ENCODE measurements at places on chromosomes 5 and 9.

DNA sequence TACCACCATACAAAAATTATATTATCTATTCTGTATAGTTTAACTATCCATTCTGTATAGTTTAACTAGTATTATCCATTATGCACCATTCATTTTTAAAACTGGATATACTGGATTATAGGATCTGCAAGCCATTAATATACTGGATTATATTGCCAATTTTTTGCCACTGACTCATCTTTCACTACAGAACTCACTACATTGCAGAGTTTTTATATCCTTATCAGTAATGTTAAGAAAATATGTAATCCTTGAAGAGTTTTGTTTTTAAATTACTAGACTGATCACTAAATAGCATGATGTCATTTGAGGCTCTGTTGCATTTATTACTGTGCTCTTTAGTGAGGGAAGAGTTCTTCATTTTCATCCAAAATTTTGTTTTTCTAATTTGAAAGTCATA is 109.8 kb upstream of the SNX2 start:
- DNase-seq = no peak

DNA sequence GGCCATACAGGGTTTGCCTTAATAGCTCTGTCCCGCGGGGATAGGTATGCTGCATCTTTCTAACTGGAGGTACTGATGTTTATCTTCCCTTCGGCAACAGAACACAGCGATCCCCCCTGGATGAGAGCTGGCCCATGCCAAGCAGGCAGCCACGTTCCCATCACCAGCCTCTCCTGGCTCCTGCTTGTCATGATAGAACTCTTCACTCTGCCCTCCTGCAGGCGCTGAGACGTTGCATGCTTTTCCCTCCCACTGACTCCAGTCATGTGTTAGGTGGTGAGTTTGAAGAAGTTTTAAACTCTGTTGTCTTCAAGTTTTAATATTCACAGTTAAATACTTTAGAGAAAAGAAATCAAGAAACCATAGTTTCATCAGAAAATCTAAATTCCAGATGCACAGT is 60.0 kb downstream of the MED27 start:
- no peak for DNase-seq

- DNase-seq = no peak
Observed at GRCh38 chr9:14650596-14650995, 42.6 kb downstream of the ZDHHC21 start.

DNA sequence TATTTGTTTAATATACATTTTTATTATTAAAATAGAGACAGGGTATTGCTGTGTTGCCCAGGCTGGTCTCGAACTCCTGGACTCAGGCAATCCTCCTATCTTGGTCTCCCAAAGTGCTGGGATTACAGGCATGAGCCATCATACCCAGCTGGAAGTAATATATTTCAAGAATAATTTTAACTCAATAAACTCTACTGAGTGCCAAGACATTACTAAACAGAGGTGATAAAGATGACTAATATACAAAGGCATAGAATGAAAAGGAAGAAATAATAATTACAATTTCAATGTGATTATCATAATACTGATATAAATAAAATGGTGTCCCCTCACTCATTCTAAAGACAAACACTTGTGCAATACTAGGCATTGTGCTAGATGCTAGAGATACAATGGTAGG is 13.9 kb downstream of the GOLPH3 start:
- DNase-seq = no peak

DNA sequence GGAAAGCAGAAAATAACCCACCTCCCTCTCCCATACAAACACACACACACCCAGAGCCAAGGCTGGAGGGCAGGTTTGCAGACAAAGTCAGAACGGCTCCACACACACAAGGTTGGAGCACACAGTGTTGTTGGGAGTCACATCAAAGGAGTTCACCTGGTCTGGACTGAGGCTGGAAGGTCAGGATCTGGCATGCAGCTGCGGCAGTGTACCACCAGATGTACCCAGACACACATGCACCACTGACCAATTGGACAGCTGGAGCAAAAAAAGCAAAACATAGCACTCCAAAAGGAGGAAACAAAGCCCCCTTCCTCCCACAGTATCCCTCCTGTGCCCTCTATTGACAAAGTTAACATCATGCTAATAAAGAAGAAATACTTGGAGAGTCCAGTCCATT is 94.6 kb upstream of the KIF2A start:
- no peak for DNase-seq

DNA sequence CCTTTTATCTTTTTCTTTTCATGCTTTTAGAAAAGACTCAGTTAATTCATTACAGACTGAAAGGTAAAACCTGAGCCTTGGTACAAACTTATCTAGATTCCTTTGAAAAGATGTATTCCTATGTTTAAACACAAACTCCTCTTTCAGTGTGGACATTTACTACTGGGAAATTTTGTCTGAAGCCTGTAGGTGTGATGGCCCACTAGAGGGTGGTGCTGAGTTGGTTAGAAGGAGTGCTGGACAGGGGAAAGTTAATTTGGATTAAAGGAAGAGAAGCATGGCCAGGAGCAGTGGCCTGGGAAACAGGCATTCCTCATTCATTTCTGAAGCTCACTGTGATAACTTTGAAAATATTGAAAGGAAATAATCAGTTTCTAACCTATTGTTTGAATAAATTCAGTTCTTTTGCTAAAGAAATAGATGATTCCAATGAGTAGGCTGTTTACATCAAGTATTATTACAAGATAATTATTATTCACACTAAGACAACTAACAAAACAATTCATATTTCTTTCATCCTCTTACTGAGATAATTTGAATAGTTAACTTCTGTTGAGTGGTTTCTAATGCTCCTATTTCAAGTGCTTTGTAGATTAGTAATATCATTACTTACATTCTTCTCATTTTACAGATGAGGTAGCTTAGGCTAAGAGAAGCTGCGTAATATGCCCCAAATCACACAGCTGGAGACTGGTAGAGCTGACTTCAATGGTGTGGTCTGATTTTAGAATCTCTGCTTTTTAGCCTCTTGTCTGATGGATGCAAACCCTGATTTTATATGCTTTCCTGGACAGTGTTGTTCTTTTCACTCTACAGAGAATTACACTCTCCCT is 150.9 kb downstream of the ADGRV1 start:
- no peak for DNase-seq

DNA sequence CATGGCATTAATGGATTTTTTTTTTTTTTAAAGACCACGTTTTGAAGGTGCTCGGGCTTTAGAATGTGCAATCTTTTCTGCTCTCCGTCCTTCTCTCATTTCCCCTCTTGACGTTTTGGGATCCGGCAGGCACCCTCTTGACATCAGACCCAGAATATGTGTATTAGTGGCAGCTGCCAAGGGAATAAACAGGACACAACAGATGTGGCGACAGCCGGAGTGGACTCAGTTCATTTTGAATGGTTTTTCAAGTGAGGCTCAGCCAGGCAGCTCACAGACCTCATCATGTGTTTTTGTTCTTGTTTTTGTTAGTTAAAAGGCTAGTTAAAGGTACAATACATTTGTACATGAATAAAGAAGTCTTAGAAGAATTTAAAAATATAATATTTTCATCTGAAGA is 365.0 kb upstream of the SEMA6A start:
- no peak for DNase-seq

GRCh38 chr9:126391713-126392661 is 65.4 kb downstream of the MVB12B start:
- no peak for DNase-seq

DNA sequence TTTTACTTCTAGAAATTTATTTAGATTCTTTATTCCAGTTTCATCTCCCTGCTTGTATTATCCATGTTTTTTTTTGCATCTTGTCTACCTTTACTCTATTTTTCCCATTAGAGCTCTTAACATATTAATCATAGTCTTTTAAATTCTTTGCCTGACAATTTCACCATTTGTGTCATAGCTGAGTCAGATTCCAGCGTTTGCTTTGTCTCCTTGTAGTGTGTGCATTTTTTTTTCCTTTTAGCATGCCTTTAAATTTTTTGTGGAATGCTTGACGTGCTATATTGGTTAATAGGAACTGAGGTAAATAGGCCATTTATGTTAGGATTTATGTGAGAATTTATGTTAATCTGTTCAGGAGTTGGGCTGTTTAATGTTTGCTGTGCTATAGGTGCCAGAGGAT is 41.8 kb upstream of the NFIL3 start:
- no peak for DNase-seq

DNA sequence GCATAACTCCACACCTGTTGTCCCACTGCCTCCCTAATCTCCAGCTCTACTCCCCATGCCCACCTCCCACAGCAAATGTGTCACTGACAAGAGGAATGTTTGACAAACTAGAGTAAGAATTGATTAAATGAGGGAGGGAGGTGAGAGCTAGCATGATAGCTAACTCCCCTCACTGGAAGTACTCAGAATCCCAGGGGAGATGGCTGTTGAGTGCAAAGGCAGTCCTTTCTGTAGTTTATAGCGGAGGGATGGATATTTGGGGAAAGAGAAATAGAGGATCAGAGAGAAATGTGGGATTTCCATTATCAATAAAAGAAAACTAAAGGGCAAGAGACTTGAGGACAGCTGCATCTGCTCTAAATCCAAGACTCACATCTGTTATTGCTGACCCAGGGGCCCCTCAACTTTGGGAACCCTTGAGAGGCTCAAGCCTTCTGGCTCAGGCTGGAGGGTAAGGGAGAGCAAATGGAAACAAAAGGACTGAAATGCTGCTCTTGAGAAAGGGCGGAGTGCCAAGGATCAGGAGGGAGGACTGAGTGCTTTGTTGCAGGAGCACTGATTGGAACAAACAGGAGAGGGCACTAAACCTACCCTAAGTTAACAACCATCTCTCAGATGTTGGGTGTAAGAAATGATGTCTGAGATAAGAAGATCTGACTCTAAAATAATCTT is 372.1 kb downstream of the NTRK2 start:
- no peak for DNase-seq

GRCh38 chr5:60141119-60141518 is 247.6 kb upstream of the PDE4D start:
- no peak for DNase-seq

GRCh38 chr5:75055727-75056144 is 3.4 kb upstream of the GCNT4 start:
- DNase-seq = no peak

DNA sequence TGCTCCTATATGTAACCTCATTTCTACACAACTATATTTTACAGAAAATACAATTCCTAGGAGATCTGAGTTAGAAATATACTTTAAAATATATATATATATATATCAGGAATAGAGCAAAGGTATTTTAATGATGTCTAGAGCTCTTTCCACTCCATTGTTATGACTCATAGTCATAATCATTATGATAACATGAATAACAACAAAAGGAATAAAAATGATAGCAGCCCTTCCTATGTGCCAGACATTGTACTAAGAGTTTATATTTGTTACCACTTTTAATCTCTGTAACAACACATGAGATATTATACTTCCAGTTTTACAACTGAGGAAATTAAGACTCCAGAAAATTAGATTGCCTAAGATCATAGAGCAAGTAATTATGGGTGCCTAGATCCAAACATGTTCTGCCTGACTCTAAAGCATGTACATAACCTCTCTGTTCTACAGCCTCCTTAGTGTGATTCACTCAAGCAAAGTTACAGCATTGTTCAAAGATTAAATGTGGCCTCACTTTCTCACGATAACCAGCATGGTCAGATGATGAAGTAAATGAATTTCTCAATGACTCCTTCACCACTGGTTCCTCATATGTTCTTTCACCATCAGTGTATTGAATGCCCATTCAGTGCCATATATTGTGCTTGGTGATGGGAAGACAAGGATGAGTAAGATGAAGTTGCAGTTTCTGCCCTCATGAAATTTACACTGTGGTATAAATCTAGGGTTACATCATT is 452.1 kb downstream of the EFNA5 start:
- DNase-seq = no peak

DNA sequence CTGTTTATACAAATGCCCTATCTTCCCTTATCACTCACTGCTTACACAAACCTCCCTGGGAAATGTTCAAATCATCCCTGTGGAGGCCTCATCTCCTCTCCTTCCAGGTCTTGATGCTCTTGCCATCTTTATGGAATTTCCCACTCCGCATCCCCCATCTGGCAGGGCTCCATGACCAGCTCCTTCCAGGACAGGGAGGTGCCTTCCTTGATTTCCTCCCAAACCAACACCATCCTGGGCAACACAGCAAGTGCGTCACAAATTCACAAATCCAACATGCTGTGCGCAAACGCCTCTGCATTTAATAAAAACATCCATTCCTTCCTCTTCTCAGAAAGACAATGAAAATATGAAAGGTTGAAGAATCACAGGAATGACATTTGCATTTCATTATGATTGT is 51.7 kb downstream of the EPB41L4A start:
- no peak for DNase-seq

DNA sequence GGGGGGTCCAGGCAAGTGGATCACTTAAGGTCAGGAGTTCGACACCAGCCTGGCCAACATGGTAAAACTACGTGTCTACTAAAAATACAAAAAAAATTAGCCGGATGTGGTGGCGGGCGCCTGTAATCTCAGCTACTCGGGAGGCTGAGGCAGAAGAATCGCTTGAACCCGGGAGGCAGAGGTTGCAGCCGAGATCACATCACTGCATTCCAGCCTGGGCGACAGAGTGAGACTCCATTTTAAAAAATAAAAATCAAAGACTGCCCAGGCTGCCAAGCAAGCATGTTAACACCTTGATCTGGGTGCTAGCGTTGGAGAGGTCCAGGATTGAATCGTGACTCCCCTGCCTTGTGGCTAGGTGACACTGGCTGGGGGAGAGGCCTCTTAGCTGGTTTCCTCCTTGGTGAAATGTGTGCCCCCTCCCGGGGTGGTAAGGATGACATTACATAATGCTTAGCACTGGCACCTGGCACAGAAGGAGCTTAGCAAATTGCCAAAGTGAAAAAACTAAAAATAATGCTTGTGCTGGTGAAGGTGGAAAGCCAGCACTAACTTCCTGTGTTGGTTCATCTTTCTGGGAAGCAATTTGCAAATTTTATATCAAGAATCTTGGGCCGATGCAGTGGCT is 2.2 kb upstream of the CIZ1 start:
- DNase-seq = no peak

DNA sequence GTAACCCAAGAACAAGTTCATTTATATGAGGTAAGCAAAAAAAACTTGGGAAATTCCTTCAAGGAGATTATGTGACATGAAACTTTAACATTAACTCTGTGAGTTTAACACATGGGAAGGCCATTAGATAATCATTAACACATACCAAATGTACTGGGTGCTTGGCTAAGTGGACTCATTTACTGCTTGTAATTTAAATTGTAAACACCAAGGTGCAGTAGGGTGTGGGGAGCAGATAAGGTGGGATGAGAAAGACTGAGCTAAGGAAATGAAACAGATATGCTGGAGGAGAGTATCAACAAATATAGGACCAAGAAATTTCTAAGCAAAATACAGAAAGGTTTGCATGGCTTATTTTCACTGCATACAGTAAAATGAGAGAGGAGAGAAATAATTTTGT is 2384.8 kb upstream of the ACO1 start:
- DNase-seq = no peak

GRCh38 chr5:5192681-5193080 is 52.6 kb downstream of the ADAMTS16 start:
- no peak for DNase-seq

- DNase-seq = no peak
Observed at GRCh38 chr9:124799274-124800006, 22.5 kb downstream of the OLFML2A start.

Data from activated T-cell treated with anti-CD3 and anti-CD28 coated beads for 24 hours (primary cell).